Brain pericyte (primary cell): ENCODE measurements at places on chromosomes 13 and 19.
A peak's percentile ranks its signal among the peaks of the same experiment; 100 is the strongest.

GRCh38 chr13:28981530-28981929, 161.4 kb downstream of the MTUS2 start:
- no peak for DNase-seq

- no peak for DNase-seq
These were observed 8.2 kb downstream of the ATP11A start for GRCh38 chr13:112697756-112698655.

- DNase-seq, result no peak
These were observed 490.8 kb downstream of the RFC3 start for GRCh38 chr13:34308725-34309124.

- peak; percentile 63 for DNase-seq
These were observed 47.2 kb downstream of the LYL1 start for GRCh38 chr19:13055213-13056051.

DNA sequence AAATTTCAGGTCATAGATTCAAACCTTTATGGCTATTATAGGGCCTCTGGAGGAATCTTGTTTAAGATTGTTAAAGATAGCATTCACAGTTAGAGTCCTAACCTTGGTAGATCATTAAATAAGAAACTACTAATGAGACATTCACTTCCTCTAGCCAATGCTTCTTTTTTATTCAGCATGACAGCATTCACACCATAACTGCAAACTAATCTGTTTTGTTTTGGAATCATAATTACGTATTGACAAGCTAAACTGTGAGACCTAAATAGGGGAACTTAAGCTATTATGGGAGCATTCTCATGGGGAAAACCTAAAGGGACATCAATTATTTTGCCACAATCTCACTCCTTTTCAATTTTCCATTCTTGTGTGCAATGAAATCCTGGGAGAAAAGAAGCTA, 653.8 kb downstream of the PCDH9 start:
- no peak for DNase-seq

GRCh38 chr13:44904967-44905366, 84.3 kb downstream of the NUFIP1 start:
- peak; percentile 71 for DNase-seq

DNA sequence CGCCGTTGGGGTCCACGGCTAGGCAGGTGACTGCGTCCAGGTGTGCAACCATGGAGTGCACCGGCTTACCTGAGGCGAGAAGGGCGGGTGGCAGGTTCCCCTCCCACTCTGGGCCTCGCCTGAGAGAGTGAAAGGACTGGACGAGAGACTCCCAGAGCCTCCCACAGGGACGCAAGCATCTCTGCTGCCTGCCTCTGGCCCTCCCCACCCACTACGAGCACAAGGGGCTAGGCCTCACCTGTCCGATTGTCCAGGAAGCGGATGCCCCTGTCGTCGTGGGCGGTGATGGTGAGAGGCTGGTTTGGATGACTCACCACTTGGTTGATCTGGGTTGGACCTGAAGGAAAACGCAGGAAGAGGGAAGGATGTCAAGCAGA, 5.1 kb upstream of the PRKD2 start:
- DNase-seq, result no peak

DNA sequence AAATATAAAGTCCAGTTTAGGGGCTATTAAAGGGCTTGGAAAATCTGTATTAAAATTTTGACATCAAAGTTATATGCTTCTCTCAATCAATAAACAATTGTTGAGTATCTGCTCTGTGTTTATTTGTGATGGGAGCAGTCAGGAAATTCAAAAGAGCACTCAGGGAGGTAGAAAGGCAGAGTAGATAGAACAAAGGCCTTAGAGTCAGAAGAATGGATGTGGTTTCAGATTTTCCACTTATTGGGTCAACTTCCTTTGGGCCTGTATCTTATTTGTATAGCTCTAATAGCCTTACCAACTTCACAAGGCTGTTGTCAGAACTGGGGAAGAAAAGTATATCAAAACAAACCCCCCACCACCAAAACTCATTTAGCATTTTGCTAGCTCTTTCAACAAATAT, 302.6 kb downstream of the SPRY2 start:
- DNase-seq, result no peak

GRCh38 chr13:98918771-98919170, 59.1 kb downstream of the DOCK9 start:
- DNase-seq, result no peak

DNA sequence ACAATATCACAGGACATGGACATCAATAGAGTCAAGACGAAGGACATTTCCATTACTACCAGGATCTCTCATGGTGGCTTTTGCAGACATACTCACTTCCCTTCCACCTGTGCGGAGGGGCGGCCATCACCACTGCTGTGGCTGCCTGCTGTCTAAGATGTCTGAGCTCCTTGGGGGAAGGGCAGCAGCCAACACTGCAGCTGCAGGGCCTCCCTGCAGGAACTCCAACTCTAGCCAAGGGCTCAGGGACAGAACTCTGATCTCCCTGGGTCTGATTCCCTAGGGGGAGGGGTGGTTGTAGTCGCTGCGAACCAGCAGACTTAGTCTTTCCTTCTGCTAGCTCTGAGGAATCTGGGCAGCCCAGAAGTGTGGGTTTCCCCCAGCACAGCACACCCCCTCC, 78.9 kb upstream of the ANKRD10 start:
- peak; percentile 5 for DNase-seq

DNA sequence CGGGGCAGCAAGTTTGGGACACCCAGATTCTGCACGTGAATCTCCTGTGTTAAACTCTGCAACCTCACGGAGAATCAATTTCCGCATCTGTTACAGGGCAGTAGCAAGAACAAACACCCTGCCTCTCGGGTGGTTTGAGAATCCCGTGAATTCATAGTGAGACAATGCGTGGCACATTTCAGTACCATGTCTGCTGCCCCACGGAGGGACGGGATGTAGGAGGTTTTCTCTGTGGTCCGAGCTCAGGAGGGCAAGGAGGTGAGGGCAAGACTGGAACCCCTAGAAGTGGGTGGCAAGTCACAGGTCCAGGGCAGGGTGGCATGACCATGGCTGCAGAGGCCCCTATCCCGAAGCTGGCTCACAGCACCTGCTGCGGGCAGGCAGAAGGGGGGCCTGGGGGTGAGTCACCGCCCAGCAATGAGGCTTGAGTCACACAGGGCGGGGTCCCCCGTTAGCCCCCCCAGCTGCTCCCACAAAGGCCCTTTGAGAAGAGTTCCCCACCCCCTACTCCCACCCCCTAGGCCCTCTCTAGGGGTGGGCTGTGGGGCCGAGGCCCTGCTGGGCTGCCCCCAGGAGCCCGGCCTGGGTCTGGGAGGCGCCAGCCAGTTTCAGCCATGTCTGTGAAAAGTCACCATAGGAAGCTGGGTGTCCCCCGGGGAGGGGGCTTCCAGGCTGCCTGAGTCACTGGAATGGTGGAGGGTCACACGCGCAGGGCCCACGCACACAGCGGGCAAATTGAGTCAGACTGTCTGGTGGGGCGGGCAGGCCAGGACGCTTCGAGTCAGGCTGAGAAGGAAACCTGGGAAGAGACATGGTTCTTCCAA, 25.8 kb upstream of the NANOS3 start:
- DNase-seq, result peak; percentile 73

DNA sequence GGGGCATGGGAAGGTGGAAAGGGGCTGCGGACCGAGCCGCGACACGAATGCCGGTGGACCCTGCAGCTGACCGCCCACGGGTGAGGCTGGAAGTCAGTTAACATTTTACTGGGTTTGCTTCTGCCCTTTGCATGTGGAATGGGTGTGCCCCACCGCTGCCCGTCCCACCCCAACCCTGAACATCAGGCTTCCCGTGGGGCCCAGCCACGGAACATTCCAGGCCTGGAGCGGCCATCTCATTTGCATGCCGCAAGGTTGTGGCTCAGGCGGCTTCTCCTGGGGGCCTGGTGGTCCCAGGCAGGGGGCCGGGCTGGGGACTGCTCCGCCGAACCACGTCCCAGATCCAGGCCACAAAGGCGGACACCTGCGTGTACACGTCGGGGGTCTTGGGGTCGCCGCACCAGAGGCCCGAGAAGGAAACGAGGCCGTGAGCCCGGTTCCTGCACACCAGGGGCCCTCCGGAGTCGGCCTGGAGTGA, 9.3 kb downstream of the FSTL3 start:
- no peak for DNase-seq

GRCh38 chr19:51025401-51025800, 1.0 kb downstream of the KLK11 start:
- no peak for DNase-seq

DNA sequence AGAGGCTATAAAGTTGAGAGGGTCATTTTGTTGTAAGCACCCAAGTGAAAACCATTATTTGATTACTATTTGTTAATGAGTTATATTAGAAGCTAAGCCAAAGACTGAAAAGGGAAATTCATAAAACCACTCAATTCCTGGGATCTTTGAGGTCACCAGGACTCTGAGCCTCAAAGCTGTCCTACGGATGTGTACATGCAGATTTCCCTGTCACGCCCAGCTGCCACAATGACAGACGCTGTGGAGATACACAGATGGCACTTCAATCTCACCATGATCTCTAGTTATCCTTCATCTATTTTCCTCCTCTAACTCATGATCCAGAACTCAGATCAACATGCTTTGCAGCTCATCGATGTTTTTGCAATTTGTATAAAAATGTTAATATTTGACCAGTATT, 403.5 kb upstream of the MIR17HG start:
- DNase-seq, result no peak

DNA sequence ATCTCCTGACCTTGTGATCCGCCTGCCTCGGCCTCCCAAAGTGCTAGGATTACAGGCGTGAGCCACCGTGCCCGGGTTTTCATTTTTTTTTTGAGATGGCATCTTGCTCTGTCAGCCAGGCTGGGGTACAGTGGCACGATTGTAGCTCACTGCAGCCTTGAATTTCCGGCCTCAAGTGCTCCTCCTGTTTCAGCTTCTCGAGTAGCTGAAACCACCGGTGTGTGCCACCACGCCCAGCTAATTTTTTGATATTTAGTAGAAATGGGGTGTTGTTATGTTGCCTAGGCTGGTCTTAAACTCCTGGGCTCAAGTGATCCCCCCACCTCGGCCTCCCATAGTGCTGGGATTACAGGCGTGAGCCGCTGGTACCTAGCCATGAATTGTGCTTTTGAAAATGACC, 5.9 kb downstream of the ADAT3 start:
- DNase-seq, result no peak

- DNase-seq, result no peak
These were observed 17.6 kb downstream of the RANBP3 start for GRCh38 chr19:5960005-5961001.

DNA sequence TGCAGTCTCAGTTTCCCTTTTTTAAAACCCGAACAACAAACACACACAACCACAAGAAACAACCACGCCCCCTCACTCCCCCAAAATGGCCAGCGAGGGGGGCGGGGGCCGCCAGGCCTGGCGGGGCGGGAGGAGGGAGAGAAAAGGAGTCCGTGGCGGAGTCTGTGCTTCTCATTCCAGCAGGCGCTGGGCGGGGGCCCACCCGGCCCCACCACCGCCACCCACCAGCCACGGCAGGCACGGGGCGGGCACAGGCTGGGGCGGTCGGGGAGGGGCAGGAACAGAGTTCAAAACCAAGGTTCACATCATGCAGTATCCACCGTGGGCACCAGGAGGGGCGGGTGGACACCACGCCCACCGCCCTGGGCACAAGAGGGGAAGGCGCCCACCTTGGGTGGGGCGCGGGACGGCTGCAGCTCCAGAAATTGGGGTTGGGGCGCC, 12.9 kb downstream of the DPF1 start:
- no peak for DNase-seq

DNA sequence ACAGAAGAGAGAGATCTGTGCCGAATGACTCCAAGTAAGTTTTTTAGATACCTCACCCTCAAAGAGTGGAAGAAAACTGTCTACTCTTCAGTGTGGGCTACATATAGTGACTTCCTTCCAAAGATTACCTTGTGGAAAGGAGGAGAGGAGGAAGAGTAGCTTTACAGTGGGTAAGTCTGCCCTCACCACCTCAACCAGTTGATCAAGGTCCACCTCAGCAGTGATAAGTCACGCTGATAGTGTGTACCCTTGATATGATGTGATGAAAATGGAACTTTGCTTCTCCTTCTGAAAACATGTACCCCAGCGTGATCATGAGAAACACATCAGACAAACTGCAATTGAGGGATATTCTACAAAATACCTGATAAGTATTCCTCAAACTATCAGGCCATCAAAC, 20.6 kb downstream of the KLF5 start:
- DNase-seq, result no peak

GRCh38 chr13:51271528-51272085, 49.4 kb downstream of the FAM124A start:
- DNase-seq, result no peak

- no peak for DNase-seq
These were observed 177.5 kb downstream of the ABCC4 start for GRCh38 chr13:95123726-95124125.

DNA sequence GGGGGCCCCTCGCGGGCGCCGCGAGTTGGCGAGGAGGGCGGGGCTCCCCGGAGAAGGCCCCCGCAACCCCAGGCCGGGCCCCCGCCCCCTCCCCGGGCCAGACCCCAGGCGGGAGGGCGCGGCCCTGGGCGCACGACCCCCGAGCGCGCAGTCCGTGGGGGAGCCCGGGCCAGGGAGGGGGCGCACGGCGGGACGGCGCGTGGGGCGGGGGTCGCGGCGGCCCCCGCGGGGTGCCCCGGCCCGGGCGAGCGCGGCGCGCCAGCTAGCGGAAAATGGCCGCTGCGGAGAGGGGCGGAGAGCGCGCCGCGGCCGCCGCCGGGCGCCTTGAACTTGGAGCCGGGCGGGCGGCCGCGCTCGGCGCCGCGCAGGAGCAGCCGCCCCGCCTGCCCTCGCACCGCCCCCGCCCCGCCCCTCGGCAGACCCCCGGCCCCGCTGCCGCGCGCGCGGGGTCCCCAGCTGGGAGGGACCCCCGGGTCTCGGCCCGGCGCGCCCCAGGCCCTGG, 6.4 kb upstream of the NFIC start:
- no peak for DNase-seq

DNA sequence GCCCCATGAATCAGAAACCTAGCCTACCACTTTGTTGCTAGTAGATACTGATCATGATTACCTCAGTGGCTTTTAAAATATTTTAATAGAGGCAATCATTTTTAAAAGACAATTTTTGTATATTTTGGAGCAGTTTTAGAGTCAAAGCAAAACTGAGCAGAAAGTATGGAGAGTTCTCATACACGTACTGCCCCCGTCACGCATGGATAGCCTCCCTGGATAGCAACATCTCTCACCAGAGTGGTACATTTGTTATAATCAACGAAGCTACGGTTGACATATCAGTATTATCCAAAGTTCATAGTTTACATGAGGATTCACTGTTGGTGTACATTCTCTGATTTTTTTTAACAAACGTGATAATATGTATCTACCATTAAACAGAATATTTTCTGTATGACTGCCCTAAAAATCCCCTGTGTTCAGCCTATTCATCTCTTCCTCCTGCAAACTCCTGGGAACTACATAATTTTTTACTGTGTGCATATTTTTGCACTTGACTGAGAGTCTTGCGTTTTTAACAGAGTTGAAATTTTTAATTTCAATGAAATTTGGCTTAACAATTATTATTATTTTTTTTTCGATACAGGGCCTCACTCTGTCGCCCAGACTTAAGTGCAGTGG, 1436.8 kb upstream of the PCDH9 start:
- DNase-seq, result no peak

- DNase-seq, result no peak
These were observed 14.0 kb downstream of the B3GLCT start for GRCh38 chr13:31213651-31214289.

- no peak for DNase-seq
These were observed 49.9 kb downstream of the KCTD12 start for GRCh38 chr13:76836311-76836710.
